Activated CD4-positive, CD25-positive, alpha-beta regulatory T cell treated with anti-CD3 and anti-CD28 coated beads, Interleukin-2, amount 50 U/mL, for 16 hours (primary cell): ENCODE measurements at places on chromosomes 3 and 15.
A peak's percentile ranks its signal among the peaks of the same experiment; 100 is the strongest.

DNA sequence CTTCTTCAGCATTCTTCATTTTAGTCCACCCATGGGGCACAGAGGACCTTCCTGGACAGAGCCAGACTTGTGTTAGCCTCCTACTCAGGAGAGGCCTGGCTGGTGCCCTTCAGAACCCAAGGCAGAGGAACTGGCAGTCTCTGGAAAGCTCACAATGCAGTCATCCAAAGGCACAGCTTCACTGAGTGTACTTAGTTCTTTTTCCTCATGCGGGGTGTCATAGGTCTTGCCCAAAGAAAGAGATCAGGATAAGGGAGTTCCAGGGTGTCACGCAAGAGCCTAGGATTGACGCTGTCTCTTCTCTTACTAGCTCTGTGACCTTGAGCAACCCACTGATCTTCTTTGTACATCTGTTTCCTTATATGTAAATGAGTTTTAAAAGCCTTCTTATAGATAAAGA lies 58.7 kb downstream of the CD200 start:
- no peak for DNase-seq

GRCh38 chr15:101201411-101202174 lies 50.3 kb downstream of the CHSY1 start:
- DNase-seq = no peak

DNA sequence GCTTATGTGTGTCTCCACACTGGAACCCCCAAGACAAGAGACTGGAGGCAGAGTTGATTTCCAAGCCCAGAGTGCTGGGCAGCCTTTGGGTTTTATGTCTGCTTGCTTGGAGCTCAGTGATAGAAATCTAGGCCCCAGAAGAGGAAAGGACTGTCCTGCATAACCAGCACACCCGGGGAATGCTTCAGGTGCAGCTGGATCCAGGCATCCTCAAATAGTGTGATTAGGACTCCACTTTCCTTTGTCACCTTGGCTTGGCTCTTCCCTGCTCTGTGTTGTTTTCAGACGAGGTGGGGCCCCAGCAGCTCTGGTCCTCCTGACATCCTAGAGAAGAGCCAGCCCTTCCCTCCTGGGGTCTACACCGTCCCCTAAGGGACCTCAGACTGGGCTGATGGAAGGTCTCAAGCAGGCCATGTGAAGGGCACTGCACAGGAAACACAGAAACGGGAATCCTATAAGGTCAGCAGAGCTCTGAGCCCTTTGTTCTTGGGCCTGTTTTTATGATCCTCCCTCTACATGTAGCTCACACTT lies 143.7 kb downstream of the TJP1 start:
- no peak for DNase-seq

DNA sequence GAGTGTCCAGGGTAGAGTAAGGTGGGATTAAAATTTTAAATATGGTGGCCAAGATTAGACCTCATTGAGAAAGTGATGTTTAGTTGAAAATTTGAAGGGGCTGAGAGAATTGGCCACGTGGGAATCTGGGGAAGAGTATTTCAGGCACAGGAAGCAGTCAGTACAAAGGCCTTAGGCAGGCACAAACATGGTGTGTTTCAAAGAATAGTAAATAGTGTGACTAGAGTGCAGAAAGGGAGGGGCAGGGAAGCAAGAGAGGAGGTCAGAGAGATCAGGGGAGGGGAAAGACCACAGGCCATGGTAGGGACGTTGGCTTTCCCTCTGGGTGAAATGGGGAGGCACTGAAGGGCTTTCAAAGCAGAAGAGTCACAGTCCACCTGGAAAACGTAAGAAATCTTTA lies 36.6 kb upstream of the POMGNT2 start:
- DNase-seq = no peak

DNA sequence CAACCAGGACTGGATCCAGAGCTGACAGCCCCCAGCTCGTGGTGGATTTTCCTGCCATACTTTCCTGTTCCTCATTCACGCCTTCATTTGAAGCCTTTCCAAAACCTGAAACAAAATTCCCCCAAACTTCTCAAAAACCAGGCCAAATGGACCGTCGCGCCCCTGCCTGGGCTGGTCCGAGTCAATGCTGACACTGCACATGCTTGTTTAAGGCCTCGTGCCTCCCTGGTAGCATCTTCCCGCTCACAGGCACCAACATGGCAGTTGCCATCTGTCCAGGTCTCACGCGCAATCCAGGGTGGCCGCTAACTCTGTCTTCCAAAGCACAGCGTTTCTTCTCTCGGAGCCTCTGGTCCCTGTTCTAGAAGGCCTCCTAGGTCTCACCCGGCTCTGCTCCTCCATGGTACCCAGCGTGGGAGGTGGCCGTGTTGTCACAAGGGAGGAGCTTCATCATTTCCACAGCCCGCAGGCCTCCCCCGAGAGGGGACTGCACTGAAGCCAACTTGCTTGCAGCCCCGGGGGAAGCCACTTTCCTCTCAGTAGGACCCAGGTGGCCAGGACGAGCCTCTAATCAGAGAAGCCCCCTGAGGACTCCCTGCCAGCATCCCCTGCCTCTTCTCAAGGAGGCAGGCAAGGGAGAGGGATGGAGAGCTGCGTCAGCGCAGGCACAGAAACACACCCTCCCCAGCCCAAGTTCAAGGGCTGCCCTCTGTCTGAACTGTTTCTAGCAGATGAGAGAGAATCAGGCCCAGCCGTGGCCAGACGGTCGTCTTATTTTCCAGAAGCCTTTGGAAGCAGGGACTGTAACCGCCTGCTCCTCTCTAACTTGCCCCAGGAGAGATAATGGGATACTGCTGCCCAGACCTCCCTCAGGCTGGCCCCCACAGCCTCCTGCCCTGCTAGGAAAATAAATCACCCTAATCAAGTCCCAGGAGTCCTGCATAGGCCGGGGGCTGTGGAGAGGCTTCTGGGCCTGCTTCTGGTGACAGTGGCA lies 152.8 kb upstream of the TLE3 start:
- DNase-seq = no peak

DNA sequence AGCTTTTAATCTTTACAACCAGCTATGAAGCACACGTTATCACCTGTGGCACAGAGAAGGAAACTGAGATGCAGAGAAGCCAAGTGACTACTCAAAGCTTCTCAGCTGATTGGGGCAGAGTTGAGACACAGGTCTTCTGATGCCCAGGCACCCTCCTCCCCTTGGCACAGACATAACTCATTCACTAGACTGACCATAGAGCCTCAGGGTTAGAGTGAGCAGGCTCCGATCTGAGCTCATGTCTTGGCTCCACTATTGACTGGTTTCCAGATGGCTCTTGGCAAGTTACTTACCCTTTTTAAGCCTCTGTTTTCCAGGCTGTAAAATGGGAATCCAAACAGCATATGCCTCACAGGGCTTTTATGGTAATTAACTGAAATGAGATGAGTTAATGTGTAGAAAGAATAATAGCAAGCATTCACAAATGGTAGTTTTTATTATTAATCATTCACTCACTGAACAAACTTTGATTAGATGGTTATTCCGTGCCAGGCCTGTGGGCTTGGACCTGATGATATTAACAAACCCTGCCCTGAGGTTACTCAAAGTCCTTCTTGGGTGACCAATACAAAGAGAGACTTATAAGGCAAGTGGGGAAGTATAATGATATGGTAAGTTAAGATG lies 184.3 kb downstream of the ANXA2 start:
- DNase-seq = no peak

- DNase-seq = no peak
Measured at GRCh38 chr15:78263907-78264303, 457 bp upstream of the DNAJA4 start.

DNA sequence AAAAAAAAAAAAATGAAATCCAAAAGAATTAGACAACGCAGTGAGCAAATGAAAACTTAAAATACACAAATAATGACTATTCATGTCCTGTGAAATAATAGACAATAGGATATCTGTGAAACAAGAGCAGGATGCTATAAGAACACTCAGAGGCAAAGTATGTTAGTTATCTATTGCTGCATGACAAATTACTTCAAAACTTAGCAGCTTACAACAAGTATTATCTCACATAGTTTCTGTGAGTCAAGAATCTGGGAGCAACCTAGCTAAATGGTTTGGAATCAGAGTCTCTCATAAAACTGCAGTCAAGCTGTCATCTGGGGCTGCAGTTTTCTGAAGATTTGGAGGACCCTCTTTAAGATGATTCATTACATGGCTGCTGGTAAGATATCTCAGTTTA lies 36.5 kb upstream of the ZMAT3 start:
- DNase-seq = no peak

DNA sequence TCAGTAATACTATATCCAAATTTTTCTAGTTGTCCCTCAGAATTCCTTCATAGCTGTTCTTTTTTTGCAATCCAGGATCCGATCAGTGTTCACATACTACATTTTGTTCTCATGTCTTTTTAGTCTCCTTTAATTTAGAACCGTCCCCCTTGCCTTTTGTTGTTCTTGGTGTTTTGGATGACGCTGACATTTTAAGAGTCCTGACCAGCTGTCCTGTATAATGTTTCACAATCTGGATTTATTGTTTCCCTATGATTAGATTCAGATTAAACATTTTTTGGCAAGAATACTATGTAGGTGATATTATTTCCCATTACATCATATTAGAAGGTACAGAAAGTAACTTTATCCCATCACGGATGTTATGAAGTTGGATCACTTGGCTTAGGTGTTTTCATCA lies 11.4 kb downstream of the TUBGCP4 start:
- no peak for DNase-seq

- DNase-seq = no peak
Measured at GRCh38 chr15:51160484-51160883, 65.8 kb upstream of the TNFAIP8L3 start.

DNA sequence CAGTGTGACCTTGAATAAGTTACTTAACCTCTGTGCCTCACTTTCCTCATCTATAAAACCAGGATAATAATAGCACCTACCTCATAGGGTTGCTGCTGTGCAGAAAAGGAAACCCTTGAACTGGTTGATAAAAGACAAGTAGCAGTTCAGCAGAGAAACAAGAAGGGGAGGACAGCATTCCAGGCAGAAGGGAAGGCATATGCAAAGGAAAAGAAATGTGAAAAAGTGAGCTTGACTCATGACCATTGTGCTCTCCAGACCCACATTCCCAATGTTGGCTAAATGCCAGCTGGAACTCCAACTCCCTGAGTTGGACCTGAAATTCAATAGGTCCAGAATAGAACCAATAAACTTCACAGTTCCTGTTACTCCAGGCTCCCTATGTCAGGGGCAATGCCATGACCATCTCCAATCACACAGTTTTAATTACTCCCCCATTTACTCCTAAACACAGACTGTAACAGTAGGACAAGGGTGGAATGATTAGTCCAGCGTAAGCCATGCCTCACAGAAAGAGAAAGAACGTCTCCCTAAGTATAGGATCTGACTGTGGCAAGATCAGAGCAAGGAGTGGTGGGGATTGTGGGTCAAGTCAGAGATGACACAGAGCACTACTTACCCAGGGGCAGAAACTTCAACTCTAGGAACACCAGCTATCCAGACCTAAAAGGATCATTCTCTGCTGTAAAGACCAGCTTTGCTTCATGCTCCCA lies 26.9 kb downstream of the PRKAR2A start:
- DNase-seq = no peak

DNA sequence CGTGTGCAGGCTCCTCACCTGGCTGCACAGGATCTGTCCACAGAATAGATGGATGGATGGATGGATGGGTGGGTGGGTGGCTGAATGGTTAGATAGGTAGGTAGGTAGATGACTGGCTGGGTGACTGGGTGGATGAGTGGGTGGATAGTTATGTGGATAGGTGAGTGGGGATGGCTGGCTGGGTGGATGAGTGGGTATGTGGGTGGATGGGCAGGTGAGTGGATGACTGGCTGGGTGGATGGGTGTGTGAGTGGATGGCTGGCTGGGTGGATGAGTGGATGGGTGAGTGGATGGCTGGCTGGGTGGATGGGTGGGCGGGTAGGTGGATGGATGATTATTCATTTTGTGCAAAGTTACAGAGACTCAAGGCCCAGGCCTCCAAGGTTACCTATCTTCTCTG lies 172.9 kb upstream of the CTDSPL start:
- no peak for DNase-seq

DNA sequence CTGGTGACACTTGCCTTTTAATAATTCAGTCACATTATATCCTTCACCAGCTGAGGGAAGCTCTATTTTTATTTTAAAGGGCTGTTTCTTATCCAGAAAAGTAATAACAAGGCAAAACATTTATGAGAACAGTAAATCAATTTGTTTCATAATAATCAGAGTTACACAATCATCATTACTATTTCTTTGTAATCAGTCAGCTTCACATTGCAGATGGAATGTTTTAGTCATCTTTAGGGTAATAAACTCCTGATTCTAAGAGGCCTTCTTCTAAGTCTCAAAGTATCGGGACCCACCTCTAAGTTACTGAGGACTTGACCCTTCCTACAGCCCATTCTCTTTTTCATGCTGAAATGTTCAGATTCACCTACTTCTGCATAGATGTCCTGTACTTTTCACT lies 298.3 kb upstream of the TGFBR2 start:
- DNase-seq = no peak

- DNase-seq = no peak
Measured at GRCh38 chr15:88127432-88127790, 129.1 kb downstream of the NTRK3 start.

DNA sequence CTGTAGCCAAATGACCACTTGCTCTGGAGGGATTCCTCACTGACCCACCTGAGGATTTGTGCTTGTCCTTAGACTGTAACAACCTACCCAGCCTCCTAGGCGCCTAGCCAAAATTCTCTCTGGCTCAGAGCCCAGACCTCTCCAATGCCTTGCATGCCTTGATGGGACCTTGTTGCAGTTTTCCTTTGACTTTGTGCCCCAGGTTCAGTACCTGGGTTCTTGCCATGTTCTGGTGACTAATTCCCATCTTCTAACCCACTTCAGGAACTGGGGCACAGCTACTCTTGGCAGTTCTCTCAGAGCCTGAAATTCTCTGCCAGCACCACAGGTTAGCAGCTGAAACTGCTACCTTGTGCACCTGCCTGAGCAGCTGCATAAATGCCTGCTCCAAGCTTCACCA lies 27.0 kb upstream of the UBE3A start:
- no peak for DNase-seq

DNA sequence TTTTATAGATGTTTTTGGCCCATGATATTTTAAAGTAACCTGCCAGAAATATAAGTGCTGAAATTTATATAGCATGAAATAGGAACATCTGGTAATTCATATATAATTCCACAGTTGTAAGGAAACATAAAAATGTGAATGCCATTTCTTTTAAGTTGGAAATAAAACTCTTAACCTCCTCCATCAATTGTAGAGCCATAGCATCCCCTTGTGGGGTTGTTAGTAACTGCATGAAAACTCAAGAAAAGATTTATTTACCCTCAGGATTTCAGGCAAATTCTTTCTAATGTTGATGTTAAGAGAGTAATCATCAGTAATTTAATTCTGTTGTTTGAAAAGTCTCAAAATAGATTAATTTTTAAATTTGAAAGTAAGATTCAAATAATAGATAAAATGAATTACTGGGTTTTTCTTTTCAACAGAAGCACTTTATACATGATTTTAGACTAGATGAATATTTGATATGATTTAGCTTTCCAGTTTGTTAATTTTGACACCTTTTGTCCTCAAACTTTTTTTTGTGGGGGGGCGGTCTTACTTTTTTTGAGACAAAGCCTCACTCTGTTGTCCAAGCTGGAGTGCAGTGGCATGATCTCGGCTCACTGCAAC lies 74.7 kb downstream of the RASA2 start:
- peak; percentile 23 for DNase-seq

- DNase-seq = no peak
Measured at GRCh38 chr3:79038636-79039035, 729.2 kb downstream of the ROBO1 start.
